ENCODE measurements at places on chromosomes 5 and 9.

- DNase-seq: no peak
Observed at GRCh38 chr9:86966852-86967511, 19.7 kb upstream of the GAS1 start.

GRCh38 chr9:114759512-114760341, 46.1 kb downstream of the TNFSF15 start:
- DNase-seq: no peak

- no peak for DNase-seq
Observed at GRCh38 chr9:116646661-116647514, 40.2 kb upstream of the TRIM32 start.

DNA sequence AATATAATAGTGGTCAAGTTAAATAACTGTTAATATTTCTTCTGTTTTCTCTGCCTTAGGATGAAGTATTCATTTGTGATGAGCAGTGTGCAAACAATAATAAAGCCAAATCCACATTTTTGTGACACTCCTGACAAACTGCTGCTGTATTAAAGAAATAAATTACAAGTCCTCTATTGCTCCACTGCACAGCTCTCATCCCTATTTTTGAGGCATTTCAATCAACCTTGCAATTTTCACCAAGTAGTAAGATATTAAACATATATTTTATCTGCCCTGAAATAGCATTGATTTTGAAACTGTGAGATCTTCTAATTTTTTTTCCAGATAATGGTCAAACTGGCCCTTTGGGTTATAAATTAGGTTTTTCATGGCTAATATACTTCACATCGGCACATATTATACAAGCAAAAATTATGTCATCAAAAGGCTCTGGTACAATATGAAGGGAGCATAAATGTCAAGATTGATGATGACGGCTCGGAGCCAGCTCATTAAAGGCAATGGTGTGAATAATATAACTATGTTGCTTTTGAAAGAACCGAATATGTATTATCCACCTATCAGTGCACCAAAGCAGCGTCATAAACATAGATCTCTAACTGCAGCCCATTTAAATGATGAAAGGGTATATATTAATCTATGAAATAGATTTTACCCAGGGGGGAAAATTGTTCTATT, 764.9 kb downstream of the DNAH5 start:
- DNase-seq: no peak

- DNase-seq: no peak
Observed at GRCh38 chr9:114452219-114453165, 52.8 kb downstream of the WHRN start.

GRCh38 chr5:123035360-123035917, 1.1 kb downstream of the PPIC start:
- no peak for DNase-seq

DNA sequence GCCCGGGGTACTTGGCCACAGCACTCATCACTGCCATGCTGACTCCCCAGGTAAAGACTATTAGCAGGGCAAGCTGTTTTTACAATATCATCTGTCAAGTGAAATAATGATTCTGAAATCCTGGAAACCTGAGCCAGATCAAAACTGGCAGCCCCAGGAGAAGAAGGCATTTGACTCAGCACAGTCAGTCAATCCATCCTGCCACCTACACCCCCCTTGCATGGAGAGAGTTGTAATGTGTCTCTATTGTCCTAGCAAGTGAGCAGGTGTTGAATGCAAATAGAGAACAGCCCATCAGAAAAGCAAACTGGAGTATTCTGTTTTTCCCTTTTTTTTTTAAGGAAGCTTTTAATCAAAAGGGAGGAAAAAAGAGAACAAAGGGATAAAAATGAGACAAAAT, 291.2 kb downstream of the BRINP1 start:
- no peak for DNase-seq

- no peak for DNase-seq
Observed at GRCh38 chr9:129595311-129595741, 25.6 kb downstream of the C9orf50 start.

GRCh38 chr9:133088756-133089155, 27.0 kb downstream of the CEL start:
- no peak for DNase-seq

DNA sequence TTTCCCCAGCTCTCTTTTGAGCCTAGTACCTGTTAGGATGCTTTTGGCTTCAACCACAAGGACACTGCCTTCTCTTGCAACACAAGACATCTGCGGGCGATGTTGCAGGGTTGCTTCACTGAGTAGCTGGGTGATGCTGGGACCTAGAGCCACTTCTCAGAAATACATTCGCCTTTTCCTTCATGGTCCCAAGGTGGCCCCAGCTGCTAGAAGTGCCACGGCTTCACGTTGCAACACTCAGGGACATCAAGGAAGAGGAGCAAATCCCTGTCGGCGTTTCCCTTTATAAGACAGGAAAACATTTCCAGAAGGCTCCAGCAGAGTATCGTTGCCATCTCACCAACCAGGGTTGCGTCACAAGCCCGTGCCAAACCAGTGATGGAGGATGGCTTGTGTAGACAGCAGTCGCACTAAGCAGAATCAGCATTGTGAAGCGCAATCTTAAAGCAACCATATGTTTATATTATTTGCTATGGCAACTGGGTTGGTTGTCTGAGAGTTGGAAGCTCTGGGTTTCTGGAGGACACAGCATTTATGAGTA, 62.7 kb downstream of the ANKRD33B start:
- no peak for DNase-seq

- no peak for DNase-seq
Observed at GRCh38 chr9:14317667-14318320, 3.9 kb upstream of the NFIB start.

- DNase-seq: no peak
Observed at GRCh38 chr5:59698207-59699178, 195.0 kb downstream of the PDE4D start.

Measured in stimulated activated CD8-positive, alpha-beta memory T cell treated with anti-CD3 and anti-CD28 coated beads, Interleukin-4, amount 100 ng/mL, for 1 hour (primary cell).